ENCODE measurements at places on chromosomes 5 and 9. TPM values are rescaled to one million over a fixed set of nuclear protein-coding genes. Genes with fewer than 3 reads are reported as not detected.

The DND1 gene
- polyA plus RNA-seq = not detected

The RNF224 gene
- polyA plus RNA-seq = 3.5 TPM

The MZB1 gene
- polyA plus RNA-seq = 0.44 TPM

The FAXDC2 gene
- polyA plus RNA-seq = 36.9 TPM

The KCNV2 gene
- 0.15 TPM for polyA plus RNA-seq

The CDH10 gene
- 1.8 TPM for polyA plus RNA-seq

The ADAMTS16 gene
- polyA plus RNA-seq = 0.28 TPM

The NUTM2G gene
- 0.92 TPM for polyA plus RNA-seq

The TYRP1 gene
- polyA plus RNA-seq = 9.9 TPM

The PCDHGA7 gene
- polyA plus RNA-seq = 1.8 TPM

The GMCL2 gene
- polyA plus RNA-seq = not detected

The TMEM174 gene
- polyA plus RNA-seq = not detected

The NXNL2 gene
- 0.55 TPM for polyA plus RNA-seq

The EGR1 gene
- 44.6 TPM for polyA plus RNA-seq

The ANXA2R gene
- 2.4 TPM for polyA plus RNA-seq

The ECM2 gene
- 35.4 TPM for polyA plus RNA-seq

The ORM2 gene
- 1.1 TPM for polyA plus RNA-seq

Data from right lung (tissue), 10 donors.